Fibroblast of the aortic adventitia (primary cell): ENCODE measurements at places on chromosomes 12 and 14. TPM values are rescaled to one million over a fixed set of nuclear protein-coding genes. Genes with fewer than 3 reads are reported as not detected.

Gene DLK1
- 0.09 TPM in 1 of 2 replicates, not detected in the other for total RNA-seq

Gene OS9
- total RNA-seq = 229 and 425 TPM in 2 replicates

Gene SARNP
- 84.6 and 165 TPM in 2 replicates for total RNA-seq

Gene LTB4R2
- total RNA-seq = 3.5 and 18.6 TPM in 2 replicates

Gene SYNDIG1L
- total RNA-seq = not detected in 2 replicates

Gene TSHR
- total RNA-seq = not detected in 2 replicates

Gene HEATR5A
- total RNA-seq = 52.4 and 66.8 TPM in 2 replicates

Gene FITM1
- 0.18 TPM in 1 of 2 replicates, not detected in the other for total RNA-seq
